ENCODE measurements at places on chromosomes 16 and 17.

DNA sequence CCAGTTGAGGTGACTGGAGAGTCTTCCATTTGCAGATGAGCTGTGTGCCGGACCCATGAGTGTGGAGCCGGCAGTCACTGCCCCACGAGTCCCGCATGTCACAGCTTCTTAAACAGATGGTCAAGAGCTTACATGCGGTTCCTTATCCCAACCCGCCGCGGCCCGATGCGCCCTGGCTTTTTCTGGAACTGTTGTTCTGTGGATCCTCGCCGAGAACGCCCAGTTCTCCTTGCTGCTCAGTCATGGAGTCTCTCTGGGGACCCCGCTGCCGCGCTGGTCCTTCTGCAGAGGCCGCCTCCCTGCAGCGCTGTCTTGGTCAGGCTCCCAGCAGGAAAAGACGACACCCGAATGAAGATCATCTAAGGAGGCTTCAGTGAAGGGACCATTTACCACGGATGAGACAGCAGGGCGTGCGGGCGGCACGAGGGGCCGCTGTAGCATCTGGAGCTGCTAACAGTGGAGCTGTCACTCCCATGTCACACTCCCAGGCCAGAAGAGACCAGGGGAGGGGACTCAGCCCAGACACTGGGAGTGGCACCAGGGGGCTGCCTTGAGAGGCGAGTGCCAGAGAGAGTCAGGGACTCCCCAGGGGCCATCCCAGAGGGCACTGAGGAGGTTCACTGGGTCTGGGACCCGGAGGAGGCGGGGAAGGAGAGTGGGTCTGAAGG, 10.8 kb upstream of the LGALS3BP start:
- no peak for DNase-seq

GRCh38 chr17:55889271-55889670, 138.4 kb downstream of the PCTP start:
- DNase-seq = no peak

DNA sequence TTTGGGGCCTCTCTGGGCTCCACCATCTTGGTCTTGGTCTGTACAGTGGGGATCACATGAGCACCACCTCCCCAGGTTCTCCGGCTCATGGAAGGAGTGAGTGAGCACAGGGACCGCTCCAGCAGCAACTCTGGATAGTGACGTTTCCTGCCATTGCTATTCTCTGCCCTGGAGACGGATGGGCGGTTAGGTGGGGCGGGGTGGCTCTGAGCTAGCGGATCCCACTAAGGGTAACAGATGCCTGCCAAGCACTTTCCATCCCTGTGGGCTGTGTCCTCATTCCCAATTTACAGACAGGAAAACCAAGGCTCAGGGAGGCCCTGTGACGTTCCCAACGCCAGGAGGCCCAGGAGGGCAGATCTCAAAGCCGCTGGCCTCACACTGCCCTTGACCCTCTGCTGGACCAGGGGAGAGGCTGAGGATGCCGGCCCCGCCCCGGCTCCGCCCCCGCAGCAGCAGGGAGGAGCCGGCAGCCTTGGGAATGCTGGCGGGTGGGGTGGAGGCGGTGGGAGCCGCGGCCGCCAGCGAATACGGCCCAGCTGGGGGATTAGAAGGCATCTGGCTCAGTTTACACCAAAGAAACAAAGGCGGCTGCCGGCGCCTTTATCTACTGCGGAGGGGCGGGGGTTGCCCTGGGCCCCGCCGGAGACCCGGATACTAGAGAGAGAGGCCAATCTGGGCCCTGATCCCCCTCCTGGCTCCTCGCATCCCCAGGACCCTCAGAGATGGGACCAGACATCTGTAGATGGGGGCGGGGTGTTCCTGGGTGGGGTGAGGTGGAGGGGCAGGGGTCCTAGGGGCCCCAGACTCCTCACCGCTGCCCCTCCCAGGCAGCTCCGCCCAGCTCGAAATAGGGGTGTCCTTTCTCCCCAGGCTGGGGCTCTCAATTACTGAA, 122.3 kb upstream of the CIBAR2 start:
- no peak for DNase-seq

DNA sequence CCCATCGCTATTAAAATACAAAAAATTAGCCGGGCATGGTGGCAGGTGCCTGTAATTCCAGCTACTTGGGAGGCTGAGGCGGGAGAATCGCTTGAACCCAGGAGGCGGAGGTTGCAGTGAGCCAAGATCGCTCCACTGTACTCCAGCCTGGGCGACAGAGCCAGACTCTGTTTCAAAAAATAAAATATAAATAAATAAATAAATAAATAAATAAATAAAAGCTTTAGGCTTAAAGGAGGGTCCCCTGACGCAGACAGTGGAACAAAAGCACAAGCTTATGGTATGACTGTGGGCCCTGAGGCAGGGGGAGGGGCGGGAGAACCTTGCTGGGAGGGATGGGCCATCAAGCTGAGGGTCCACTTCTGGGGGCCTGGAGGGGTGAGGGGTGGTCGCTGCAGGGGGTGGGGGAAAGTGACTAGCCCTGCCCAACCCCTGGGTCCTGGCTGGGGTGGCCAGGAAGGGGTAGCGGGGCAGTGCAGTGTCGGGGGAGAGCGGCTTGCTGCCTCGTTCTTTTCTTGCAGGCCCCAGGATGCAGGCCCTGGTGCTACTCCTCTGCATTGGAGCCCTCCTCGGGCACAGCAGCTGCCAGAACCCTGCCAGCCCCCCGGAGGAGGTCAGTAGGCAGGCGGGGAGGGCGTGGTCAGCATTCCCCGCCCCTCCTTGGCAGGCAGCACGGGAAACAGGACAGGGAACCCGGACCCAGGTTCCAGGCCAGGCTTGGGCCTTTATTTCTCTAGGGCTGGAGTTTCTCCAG, 4.7 kb downstream of the SERPINF1 start:
- DNase-seq = no peak
